Nucleus accumbens (tissue), 56 donors: ENCODE measurements at places on chromosomes 12 and 14.
A peak's percentile ranks its signal among the peaks of the same experiment; 100 is the strongest.

DNA sequence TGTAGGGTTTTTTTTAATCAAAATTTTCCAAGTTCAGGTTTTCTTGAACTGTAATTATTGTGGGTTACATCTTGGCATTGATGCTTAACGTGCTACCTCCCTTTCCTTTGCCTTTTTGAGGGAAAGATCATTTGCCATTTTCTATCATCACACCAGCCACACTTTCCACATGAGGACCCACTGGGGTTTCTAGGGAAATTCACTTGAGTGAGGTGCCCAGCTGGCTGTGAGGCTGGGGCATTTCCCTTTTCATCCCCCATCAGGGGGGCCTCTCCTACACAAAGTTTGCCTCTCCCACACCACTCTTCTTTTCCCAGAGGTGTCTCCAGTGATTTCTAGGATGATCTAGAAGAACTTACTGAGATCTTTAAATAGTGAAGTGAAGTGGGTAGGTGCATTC lies 335.7 kb downstream of the BMP4 start:
- DNase-seq, result no peak

DNA sequence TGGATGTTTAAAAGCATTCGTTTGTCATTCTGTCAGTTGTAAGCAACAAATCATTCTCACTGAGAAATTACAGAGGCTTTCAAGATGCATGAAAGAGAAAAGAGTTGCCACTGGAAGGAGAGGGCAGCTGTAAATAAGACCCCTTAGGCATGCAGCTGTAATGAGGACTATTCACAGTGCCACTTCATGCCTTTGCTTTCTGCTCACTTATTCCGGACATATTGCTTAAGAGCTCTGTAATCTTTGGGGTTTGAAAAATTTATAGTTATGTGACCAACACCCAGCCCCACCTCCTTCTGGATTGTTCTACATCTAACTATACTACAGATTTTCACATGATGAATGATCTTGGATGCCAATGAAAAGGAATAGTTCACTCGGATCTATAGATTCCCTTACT lies 194.8 kb upstream of the DCN start:
- no peak for DNase-seq

DNA sequence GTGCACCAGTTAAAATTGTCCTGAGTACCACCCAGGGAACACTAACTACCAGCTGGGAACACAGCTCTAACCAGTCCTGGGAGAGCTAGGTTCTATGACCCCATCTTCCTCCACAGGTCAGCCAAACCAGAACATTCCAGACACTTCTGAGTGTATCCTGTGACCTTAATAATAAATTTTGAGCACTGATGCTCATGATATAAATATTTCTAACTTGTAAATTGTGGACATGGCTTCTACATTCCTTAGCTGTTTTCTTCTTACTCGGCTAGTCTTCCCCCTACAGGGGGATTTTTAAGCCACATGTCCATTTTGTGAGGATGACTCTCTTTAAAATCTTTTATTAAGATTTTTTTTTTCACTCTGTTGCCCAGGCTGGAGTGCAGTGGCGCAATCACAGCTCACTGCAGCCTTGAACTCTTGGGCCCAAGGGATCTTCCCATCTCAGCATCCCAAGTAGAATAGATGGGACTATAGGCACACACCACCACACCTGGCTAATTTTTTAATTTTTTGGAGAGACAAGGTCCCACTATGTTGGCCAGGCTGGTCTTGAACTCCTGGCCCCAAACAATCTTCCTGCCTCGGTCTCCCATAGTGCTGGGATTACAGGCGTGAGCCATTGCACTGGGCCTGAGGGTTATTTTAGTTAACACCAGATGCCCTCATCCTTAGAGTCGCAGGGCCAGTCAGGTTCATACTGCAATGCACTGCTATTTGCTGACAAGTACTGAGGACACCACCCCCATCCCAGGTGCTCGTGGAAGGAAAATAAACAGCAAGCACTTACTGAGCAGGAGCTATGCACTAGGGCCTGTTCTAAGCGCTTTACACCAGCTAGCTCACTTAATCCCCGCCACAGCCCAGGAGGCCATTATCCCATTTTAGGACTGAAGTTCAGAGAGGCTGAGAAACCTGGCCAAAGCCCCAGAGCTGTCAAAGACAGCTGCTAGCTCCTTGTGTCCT lies 142.6 kb upstream of the NCOR2 start:
- no peak for DNase-seq

DNA sequence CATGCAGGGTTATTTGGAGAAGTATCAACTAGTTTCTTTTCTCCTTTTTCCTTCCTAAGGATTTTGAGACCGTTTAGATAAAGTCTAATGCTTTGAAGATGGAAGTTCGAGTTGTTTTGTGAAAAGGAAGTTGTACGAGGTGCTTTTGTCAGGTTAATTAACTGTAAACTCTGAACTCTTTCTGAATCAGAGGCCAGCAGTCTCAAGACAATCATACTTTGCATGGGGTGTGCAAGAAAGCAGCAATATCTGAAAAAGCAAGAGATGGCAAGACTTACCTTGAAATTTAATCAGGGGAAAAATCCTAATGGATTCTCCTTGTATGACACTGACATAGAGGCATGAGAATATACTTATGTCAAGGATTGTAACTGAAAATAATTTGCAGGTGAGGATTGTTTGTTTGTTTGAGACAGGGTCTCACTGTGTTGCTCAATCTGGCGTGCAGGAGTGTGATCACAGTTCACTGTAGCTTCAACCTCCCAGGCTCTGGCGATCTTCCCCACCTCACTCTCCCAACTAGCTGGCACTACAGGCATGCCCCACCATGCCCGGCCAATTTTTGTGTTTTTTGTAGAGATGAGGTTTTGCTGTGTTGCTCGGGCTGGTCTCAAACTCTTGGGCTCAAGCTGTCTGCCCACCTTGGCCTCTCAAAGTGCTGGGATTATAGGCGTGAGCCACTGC lies 170.2 kb upstream of the HMGA2 start:
- DNase-seq, result no peak

- peak; percentile 62 for DNase-seq
These were observed at the start of gene C14orf93 for GRCh38 chr14:23009939-23010726. TSS of gene C14orf93 (minus strand) at chr14:23010143. CDS start at chr14:22999023, 11,120 bp downstream.

GRCh38 chr12:108701779-108702441 lies 29.4 kb downstream of the CORO1C start:
- no peak for DNase-seq

DNA sequence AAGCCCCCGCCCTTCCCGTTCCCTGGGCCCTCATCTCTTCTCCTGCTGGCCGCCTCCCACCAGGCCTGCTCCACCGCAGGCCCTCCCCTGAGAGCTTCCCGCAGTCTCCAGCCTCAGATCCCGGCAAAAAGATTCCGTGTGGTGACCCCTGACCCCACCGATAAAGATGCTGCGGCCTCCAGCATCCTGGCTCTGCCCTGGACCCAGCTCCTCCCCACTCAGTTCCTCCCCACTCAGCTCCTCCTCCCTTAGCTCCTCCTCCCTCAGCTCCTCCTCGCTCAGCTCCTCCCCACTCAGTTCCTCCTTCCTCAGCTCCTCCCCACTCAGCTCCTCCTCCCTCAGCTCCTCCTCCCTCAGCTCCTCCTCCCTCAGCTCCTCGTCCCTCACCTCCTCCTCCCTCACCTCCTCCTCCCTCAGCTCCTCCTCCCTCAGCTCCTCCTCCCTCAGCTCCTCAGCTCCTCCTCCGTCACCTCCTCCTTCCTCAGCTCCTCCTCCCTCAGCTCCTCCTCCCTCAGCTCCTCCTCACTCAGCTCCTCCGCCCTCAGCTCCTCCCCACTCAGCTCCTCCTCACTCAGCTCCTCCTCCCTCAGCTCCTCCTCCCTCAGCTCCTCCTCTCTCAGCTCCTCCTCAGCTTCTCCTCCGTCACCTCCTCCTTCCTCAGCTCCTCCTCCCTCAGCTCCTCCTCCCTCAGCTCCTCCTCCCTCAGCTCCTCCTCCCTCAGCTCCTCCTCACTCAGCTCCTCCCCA lies 17.0 kb downstream of the NOC4L start:
- DNase-seq, result no peak

GRCh38 chr12:79560225-79560889 lies 130.4 kb downstream of the PAWR start:
- no peak for DNase-seq

GRCh38 chr14:105311838-105312237 lies 2.7 kb upstream of the PACS2 start:
- DNase-seq, result no peak

DNA sequence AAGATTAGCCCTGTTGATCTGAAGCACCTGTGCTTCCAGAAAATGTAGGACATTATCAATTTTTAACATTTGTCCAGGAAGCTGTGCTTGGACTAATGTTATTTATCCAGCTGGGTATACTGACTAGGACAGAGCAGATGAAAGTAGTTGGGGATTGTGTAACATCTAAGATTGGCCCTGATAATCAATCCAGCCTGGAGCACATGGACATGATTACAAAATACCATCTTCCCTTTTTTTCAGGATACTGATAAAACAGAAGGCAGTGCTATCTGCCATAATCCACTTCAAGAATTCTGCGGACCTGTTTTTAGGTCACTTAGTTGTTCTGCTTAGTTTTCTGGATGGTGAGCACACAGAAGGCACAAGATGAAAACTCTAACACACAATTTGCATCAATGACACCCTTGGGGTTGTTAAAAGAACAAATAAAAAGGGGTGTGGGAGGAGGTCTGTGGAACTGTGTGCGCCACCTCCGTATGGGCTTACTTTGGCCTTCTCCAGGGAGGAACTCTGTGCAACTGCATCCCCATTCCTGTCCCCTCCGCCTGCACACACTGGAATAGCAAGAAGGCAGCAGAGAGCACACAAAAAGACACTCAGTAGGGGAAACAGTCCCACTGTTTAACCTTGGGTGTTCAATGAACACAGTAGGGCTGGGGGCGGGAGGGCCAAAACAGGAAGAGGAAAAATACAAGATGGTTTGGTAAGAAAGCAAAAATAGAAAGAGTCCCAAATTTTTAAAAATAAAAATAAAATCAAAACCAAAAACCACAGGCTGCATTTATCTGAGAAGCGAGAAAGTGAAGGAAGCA lies 31.1 kb upstream of the DUSP6 start:
- DNase-seq, result no peak

DNA sequence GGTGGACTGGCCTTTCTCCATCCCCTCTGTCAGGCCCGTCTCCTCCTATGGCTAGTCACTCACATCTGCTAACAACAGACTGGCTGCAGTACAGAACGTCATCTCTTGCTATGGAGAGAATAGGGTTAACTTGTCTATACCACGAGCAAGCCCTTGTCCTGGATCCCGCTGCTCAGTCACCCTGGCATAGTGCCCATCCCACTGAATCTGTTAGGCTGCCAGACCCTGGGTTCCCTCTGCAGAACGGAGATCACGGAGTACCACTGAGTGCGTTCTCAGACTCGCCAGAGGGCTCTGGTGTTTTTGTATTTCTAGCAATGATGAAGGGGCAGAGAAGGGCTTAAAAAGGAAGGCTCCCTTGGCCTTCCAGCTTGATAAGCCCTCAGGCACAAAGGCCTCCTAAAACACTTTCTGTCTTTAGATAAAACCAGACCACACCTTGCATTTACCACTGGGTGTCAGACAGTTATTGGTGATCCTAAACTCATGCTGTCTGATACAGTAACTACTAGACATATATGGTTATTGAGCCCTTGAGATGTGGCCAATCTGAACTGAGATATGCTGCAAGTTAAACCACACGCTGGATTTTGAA lies 6.3 kb upstream of the NRIP2 start:
- no peak for DNase-seq

- DNase-seq, result no peak
These were observed 869.2 kb downstream of the SLC16A7 start for GRCh38 chr12:60465060-60465459.

DNA sequence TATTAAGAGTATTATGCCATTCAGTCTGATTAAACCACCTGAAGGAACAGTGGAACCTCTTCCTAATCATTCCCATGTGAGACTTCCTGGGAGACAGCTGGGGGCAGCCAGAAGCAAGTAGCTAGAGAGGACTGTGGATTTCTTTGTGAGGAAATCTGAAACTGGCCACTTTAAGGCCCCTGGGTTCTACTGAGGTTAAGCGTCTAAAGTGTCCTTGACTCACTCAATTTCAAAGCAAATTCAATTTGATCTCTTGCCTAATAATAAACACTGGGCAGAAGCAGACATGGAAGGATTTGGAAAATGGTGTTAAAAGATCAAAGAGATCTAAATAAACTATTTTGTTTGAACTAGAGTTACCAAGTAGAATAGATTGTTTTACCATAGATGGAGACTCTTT lies 909.9 kb downstream of the NRXN3 start:
- DNase-seq, result no peak

DNA sequence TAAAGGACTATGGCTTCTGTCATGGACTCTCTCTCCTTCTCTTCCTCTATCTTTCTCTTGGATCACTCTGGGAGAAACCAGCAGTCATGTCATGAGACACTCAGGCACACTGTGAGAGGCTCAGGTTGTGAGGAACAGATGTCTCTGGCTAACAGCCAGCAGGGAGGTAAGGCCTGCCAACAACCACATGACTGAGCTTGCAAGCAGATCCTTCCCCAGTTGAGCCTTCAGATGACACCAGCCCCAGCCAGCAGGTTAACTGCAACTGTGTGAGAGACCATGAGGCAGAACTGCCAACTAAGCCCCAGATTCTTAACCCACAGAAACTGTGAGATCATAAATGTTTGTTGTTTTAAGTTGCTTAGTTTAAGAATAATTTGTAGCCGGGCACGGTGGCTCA lies 90.6 kb downstream of the VCPKMT start:
- DNase-seq, result no peak

- DNase-seq, result peak; percentile 22
These were observed 5.1 kb upstream of the CNIH1 start for GRCh38 chr14:54446161-54446693.

DNA sequence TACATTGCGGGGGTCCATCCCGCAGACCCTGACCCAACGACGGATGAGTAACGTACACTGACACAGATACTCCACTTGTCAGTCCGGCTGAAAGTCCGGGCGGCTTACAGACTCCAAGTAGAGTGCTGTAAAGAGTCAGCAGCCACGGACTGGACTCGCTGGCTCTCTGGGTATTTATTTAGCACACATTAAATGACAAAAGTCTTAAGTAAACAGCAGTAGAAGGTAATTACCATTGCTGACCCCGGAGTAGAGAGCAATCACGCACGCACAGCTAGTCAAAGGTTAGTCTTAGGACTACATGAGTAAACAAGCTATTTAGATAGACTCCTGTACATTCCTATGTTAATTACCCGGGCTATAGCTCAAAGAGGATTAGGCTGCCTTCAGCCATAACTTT lies 780.9 kb downstream of the RPS29 start:
- DNase-seq, result no peak

GRCh38 chr14:51845811-51846210 lies 14.6 kb upstream of the GNG2 start:
- DNase-seq, result no peak

- no peak for DNase-seq
These were observed 38.2 kb upstream of the RIC8B start for GRCh38 chr12:106736051-106736957.

DNA sequence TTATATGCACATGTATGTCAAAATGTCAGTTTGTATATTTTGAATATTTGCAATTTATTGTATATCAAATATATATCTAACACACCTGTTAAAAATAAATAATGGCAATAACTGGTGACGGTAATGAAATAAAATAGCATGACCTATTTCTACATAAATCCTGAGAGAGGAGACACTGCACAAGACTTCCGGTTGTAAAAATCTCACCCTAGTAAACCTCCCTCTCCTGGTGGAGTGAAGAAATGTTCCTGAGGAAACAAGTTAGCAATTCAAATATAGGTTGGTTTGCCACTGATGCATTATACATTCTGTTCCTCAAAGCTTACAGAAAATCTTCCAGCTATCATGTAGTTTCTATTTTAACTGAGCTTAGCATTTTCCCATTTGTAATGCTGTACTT lies 166.1 kb upstream of the SYT10 start:
- DNase-seq, result no peak
